ENCODE measurements at places on chromosomes 2 and 18. TPM values are rescaled to one million over a fixed set of nuclear protein-coding genes. Genes with fewer than 3 reads are reported as not detected.

- DNase-seq = no peak
Measured at GRCh38 chr2:58541511-58541910, 300.4 kb upstream of the FANCL start.

DNA sequence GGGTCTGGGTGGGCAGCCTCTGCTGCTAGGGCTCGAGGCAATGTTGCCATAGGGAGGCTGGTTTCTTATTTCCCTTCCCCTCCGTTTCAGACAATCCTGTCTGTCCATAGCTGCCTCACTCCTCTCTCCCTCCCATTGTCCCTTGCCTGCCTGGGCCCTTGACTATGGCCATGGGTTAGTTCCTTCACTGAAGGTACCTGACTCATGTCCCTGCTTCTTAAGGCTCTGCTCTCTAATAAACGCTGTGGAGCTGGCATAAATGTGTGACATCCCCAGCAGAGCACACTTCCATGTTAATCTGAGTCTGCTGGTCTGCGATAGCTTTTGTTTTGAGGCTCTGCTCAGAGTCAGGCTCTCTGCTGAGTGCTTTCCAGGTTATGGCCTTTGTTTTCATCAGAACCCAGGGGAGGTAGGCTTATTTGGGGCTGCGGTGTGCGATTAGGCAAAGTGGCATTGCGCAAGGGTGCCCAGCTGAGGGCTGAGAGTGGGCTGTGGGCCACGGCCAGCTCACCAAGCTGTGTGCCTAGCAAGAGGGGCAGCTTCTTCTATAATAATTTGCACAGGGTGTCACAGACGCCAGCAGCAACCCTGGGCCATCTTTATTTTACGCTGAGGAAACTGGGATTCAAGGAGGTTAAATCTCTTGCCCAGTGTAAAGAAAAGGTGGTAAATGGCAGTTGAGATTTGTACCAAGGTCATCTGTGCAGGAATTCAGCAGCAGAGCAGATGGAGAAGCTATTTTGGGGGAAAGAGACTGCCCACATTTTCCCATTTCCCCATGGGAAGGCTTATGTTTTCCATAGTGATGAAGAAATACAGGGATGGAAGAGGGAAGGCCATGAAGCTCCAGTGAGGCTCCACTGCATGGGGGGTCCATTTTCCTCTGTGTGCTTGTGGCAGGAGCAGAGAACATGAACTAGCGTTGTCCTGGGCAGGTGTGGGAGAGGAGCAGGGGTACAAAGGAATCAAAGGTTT lies 25.6 kb downstream of the MRPL33 start:
- no peak for DNase-seq

- no peak for DNase-seq
Measured at GRCh38 chr2:201904538-201905420, 98.4 kb downstream of the CDK15 start.

The GEN1 gene
- polyA plus RNA-seq = 16.5 TPM

GRCh38 chr2:237818066-237818473 lies 19.5 kb downstream of the RBM44 start:
- no peak for DNase-seq

The MOCOS gene
- 1.2 TPM for polyA plus RNA-seq

The MTX2 gene
- 90.6 TPM for polyA plus RNA-seq

The GPC1 gene
- polyA plus RNA-seq = 46.6 TPM

The AKAIN1 gene
- polyA plus RNA-seq = not detected

- no peak for DNase-seq
Measured at GRCh38 chr2:192137451-192137850, 57.3 kb downstream of the TMEFF2 start.

DNA sequence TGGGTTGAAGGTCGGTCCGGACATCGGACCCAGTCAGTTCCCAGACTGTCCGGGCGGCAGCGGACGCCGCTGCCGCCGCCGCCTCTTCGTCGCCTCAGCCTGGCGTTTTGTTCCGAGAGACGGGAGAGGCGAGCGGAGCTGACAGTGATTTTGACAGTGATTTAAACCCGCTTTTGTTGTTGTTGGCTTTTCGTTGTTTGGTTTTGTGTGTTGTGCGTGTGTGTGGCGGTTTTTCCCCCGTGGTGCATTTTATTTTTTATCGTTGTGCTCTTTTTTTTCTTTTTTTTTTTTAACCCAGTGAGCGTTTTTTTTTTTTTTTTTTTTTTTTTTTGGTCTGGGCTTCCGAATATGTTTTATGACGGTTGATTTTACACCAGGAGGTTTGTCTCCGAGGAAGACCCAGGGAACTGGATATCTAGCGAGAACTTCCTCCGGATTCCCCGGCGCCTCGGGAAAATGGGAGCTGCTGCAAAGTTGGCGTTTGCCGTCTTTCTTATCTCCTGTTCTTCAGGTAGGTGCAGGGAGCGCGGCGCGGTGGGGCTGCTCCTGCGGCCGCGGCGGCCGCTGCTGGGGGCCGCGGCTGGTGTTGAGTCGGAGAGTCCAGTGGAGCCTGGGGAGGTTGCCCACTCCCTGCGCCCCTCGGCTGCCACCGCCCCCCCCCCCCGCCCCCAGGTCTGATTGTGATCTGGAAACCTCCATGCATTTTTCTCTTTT lies at the start of gene ACVR2A:
TSS of gene ACVR2A (plus strand) at position 333 of the 714 bp plus-strand sequence. CDS start at position 457, 124 bp downstream.
- DNase-seq = peak; percentile 65

DNA sequence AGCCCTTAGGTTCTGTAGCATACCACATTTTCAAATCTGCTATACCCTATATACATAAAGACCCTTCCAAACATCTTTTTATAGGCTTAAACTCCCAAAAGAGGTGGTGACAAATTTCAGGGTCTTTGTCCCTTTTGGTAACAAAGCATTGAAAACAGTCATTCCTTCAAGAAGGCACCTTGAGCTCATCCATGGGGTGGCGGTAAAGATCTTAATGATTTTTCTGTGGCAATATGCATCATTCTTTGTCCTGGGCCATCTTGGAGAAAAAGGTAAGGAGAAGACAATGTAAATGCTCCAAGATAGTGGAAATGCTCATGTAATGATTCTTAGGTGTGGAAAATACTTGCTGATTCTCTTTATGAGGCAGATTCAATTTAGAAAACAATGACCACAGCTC lies 890.5 kb downstream of the CNTNAP5 start:
- no peak for DNase-seq

The PHLPP1 gene
- polyA plus RNA-seq = 16.9 TPM

- DNase-seq = no peak
Measured at GRCh38 chr18:72613534-72613930, 69.4 kb upstream of the CBLN2 start.

GRCh38 chr2:147665105-147665504 lies 179.7 kb upstream of the ACVR2A start:
- DNase-seq = no peak

The TXNDC2 gene
- polyA plus RNA-seq = 0.07 TPM

The BCL2 gene
- polyA plus RNA-seq = 19.8 TPM

GRCh38 chr18:22230471-22230945 lies 61.1 kb downstream of the GATA6 start:
- DNase-seq = no peak

The CD207 gene
- polyA plus RNA-seq = not detected

Measured in renal pelvis (tissue), 12 donors.